ENCODE measurements at places on chromosomes 4 and X. TPM values are rescaled to one million over a fixed set of nuclear protein-coding genes. Genes with fewer than 3 reads are reported as not detected.

Gene ADH1A
- not detected for total RNA-seq

DNA sequence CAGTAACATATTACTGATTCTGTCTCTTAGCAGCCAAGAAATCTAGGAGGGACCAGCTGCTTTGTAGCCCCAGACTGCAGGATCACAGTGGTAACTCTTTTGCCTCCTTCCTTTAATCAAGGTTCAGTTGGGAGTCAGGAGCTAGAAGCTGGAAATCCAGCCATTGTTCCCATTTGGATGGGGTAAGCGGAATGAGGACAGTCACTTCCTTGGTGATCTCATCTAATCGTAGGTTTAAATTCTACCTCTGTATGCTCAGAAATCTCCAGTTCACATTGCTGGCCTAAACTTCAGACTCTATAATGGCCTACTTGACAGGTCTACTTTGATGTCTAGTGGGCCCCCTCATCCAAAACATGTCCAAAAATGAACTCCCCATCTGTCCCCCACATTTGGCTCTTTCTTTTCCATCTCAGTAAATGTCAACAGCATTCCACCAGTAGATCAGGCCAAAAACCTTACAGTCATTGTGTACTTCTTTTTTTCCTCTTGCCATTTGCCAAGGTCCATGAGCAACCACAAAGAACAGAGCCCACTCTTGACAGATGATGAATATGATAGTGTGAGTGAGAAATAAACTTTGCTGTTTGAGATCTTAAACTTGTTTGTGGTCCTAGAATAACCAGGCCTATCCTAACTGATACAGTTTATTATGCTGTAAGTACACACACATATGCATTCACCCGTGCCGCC, 40.1 kb downstream of the WWC2 start:
- H3K36me3 ChIP-seq = no peaks in the 10 kb centered on the region
- no peak for DNase-seq
- no peaks in the 10 kb centered on the region for H3K27me3 ChIP-seq
- H3K27ac ChIP-seq = no peak overlapping the region
- no peaks in the 10 kb centered on the region for H3K4me1 ChIP-seq

- H3K4me1 ChIP-seq = no peaks in the 10 kb centered on the region
- H3K27me3 ChIP-seq = no peaks in the 10 kb centered on the region
- H3K27ac ChIP-seq = no peak overlapping the region
- no peak for DNase-seq
- H3K36me3 ChIP-seq = no peaks in the 10 kb centered on the region
These were observed 266.7 kb upstream of the CLNK start for GRCh38 chr4:10951306-10951705.

GRCh38 chrX:107522901-107523300, 73.4 kb downstream of the FRMPD3 start:
- no peak overlapping the region for H3K27ac ChIP-seq
- DNase-seq = no peak
- no peaks in the 10 kb centered on the region for H3K36me3 ChIP-seq
- no peaks in the 10 kb centered on the region for H3K27me3 ChIP-seq
- no peak overlapping the region for H3K4me3 ChIP-seq
- H3K4me1 ChIP-seq = no peaks in the 10 kb centered on the region

Gene CFAP99
- total RNA-seq = not detected

DNA sequence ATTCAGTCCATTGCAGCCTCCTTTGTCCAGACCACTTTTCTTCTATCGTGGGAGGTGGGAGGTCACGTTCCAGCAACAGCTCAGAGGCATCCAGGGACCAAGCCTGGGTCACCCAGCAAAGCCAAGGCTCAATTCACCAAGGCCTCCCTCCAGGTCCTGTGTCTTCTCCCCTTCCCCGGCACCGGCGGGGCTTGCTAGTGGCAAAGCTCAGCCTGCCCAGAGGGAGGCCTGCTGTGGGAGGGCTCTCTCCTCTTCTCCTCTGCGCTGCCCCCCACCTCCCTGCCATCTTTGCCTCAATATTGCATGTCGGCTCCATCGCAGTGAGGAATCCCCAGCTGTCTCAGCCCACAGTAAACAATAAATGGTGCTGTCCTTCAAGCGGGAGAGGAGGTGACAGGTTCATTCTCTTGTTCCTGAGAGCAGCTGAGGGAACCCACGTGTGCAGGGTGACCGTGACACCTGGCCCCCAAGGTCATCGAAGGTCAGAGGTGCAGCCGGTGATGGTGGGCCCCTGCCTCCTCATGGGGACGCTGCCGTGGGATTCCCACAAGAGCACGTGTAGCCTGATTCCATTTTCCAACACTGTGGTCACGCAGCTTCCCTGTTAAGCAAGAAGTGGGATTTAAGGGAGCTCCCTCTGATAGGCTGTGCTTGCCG, 111.5 kb upstream of the PSAPL1 start:
- no peaks in the 10 kb centered on the region for H3K36me3 ChIP-seq
- H3K4me3 ChIP-seq = no peak overlapping the region

GRCh38 chr4:6196871-6197270, 3.5 kb downstream of the JAKMIP1 start:
- H3K4me3 ChIP-seq = no peak overlapping the region
- no peak for DNase-seq
- peaks cover 20% of the 10 kb centered on the region for H3K4me1 ChIP-seq
- no peaks in the 10 kb centered on the region for H3K27me3 ChIP-seq
- no peak overlapping the region for H3K27ac ChIP-seq

DNA sequence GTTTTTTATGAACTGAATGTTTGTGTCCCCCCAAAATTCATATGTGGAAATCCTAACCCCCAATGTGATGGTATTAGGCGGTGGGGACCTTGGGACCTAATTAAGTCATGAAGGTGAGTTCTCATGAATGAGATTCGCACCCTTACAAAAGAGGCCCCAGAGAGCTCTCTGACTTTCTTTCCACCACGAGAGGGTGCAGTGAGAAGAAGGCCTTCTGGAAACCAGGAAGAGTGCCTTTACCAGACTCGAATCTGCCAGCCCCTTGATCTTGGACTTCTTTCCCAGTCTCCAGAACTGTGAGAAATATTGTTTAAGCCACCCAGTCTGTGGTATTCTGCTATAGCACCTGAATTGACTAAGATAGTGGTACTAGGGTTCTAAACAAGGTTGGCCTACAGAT, 40.8 kb downstream of the STK26 start:
- no peak for DNase-seq
- no peak overlapping the region for H3K27ac ChIP-seq
- no peaks in the 10 kb centered on the region for H3K36me3 ChIP-seq
- no peaks in the 10 kb centered on the region for H3K27me3 ChIP-seq
- H3K4me3 ChIP-seq = no peak overlapping the region

DNA sequence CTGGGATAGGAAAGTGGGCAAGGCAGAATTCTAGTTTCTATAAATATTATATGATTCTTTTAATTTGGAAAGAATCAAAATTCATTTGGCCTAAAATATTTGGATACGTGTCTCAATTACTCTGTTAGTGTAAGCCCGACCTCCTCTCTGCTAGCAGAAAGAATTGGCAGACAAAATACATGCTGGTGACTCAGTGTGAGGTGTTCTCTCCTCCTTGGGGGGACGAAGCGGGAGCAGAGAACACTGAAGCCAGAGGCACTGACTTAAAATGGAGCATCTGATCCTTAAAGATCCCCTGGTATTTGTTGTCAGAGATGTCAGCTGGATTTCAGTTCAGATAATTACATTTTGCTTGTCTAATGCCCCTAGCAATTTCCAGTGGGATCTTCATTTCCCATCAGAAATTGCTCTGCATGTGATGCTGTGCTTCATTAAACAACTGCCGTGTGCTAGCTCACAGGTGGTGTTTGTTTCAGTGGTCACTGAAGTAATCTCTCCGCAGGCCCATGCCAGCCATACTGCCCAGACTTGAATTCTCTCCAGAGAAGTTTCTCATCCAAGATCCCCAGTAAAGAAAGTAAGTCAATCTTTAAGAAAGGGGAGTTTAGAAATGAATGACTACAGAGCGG, 188.7 kb upstream of the TLL1 start:
- H3K36me3 ChIP-seq = no peaks in the 10 kb centered on the region
- H3K4me1 ChIP-seq = no peaks in the 10 kb centered on the region
- H3K4me3 ChIP-seq = no peak overlapping the region
- no peak overlapping the region for H3K27ac ChIP-seq

GRCh38 chr4:100360211-100360610, 157.6 kb downstream of the EMCN start:
- no peaks in the 10 kb centered on the region for H3K36me3 ChIP-seq
- H3K4me3 ChIP-seq = no peak overlapping the region
- no peak overlapping the region for H3K27ac ChIP-seq
- no peaks in the 10 kb centered on the region for H3K4me1 ChIP-seq
- no peaks in the 10 kb centered on the region for H3K27me3 ChIP-seq
- DNase-seq = no peak

- H3K4me1 ChIP-seq = no peaks in the 10 kb centered on the region
- no peak for DNase-seq
- H3K4me3 ChIP-seq = no peak overlapping the region
- H3K27ac ChIP-seq = peak overlapping the region; percentile 71
These were observed 5.0 kb downstream of the P2RY10 start for GRCh38 chrX:78950009-78950835.

Gene GCNA
- total RNA-seq = 15.7 TPM
